Activated CD4-positive, alpha-beta T cell treated with anti-CD3 and anti-CD28 coated beads, Interleukin-2, amount 50 U/mL, for 1 hour (primary cell): ENCODE measurements at places on chromosomes 3 and 15.

GRCh38 chr15:69809421-69809820, 288.3 kb downstream of the TLE3 start:
- DNase-seq = no peak

GRCh38 chr3:37862903-37863815, 1.5 kb downstream of the CTDSPL start:
- DNase-seq = no peak

- no peak for DNase-seq
Observed at GRCh38 chr15:61364871-61365270, 135.8 kb upstream of the RORA start.

DNA sequence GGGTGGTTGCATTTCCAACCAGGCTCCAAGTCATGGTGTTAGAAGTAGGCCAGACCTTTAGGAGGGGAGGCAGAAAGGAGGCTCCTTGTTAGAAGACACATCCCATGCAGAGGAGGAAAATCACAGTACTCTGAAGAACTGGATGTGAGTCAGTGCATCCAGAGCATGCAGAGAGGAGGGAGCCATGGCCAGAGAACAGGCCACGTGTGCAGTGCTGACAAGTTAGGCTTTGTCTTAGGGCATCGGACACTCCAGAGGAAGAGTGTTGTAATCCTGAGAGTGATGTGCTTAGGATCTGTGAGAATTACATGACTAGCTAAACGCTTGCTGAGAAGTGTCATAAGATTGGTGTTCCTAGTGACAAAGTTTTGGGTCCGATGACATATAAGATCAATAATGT, 456.5 kb upstream of the THRB start:
- no peak for DNase-seq

GRCh38 chr3:57756528-57757401, 656 bp downstream of the SLMAP start:
- peak; percentile 17 for DNase-seq

DNA sequence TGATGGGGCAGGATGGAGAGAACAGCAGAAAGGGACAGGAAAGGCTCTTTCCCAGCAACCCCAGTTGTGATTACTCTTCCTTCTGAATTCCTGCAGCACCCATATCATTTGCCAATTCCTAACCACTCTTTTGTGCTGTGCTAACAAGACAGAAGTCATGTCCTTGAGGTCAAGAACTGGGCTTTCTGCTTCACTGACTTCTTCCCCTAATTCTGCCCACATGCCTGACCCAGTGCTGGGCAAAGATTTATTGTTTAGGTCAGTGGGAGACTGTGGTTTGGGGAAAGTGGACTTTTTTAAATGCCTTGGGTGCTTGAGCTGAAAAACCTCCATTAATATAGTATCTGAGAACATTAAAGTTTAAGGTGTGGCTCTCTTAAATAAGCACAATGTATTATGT, 4.2 kb upstream of the EFCAB12 start:
- DNase-seq = no peak

- DNase-seq = no peak
Observed at GRCh38 chr3:5194801-5195509, 7.4 kb downstream of the EDEM1 start.

DNA sequence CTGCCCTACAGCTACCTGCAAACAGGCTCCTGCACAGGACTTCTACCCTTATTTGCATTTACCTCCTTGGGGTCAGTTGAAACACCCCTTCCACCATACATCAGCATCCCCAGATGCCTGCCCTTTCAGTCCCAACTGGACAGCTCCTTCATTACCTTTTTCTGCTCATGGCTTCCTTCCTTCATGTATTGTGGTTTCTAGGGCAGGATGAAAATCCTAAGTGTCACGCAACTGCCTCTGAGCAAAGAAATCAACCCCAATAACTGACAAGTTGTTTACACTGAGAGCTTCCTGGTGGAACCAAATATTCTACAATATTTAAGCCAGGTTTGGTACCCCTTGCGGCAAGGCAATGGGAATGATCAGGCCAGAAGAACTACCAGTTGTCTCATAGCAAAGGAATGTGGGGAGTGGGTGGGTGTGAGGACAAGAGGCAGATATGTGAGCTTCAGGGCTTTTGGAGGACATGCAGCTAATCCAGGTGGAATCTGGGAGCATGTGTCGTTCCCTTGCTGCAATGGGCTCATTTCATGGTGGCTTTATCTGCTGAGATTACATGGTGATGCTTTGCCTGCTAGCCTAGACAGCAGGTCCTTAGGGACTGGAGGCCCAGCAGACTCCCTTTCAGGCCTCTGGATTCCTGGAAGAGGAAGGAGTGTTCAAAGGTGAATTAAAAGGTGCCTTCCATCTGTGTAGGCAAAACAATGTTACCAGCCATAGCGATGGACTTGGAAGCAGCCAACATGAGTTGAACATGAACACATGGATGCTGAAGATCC, 34.9 kb downstream of the PPCDC start:
- DNase-seq = no peak

DNA sequence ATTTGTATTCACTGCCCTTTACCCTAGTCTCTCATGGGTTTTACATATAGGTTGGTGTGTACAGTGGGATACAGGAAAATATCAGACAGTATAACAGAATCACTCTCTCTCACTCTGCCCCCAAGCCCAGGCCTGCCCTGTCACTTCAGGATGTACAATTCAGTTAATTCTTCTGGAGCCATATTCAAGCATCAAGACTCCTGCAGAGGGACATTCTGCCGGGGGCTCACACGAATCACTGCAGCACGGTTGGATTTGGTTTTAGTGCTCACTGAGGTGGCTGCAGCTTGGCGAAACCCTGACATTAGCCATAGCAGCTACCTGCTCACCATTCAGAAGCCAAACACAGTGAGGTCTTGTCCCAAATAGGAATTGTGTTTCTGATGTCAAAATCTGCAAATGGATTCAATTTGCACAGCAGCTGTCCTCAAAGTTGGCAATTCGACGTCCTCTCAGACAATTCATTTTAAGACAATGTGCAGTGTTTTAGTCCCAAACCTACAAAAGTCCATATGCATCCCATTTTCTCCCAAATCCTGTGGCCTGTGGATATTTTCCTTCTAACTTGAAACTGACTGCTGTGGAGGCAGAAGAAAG, 82.9 kb downstream of the CHSY1 start:
- no peak for DNase-seq

GRCh38 chr3:58095603-58096138, 87.4 kb downstream of the FLNB start:
- no peak for DNase-seq

- DNase-seq = no peak
Observed at GRCh38 chr3:133463347-133463860, 63.5 kb downstream of the BFSP2 start.

- no peak for DNase-seq
Observed at GRCh38 chr3:127940116-127940515, 25.1 kb downstream of the KBTBD12 start.

GRCh38 chr3:47404431-47404876, 23.6 kb downstream of the PTPN23 start:
- no peak for DNase-seq

DNA sequence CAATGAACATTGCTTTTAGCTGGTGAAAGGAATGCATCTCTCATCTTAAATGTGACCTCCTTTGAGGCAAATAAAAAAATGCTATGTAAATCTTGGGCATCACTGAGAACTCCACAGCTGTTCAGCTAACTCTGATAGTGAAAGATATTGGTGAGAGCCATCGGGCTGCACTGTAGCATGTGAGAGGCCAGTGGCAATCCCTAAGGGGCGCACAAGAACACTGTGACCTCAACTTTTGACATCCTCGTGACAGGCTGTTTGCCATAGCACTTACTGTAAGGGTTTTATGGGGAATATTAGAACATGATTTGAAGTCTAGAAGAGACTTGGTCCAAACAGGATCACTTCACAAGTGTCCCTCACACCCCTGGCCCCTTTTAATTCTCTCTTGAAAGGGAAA, 697.9 kb downstream of the MCTP2 start:
- DNase-seq = no peak

DNA sequence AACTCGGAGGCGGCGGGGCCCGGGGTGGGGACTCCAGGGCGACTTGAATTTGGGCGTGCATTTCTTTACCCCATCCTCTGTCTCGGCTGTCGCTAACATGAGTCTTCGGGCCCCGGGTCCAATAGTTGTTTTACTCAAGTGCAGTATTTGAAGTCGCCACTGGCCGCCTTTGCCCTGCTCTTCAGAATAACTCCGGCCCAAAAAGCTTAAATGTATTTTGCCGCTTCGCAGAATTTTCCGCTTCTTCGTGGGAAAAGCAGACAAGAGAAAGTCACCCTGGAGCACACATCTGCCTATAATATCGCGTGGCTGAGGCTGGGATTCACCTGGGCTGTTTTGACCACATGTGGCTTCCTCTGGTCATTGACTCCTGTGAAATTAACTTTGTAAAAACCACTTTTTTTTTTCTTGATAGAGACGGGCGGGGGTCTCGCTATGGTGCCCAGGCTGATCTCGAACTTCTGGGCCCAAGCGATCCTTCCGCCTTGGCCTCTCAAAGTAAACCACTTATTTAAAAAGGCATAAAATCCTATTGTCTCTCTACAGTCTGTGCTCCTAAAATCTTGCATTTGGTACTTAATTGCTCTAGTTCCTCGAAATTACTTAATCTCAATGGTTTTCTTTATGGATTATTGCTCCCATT, 676 bp downstream of the CNOT10 start:
- DNase-seq = no peak

DNA sequence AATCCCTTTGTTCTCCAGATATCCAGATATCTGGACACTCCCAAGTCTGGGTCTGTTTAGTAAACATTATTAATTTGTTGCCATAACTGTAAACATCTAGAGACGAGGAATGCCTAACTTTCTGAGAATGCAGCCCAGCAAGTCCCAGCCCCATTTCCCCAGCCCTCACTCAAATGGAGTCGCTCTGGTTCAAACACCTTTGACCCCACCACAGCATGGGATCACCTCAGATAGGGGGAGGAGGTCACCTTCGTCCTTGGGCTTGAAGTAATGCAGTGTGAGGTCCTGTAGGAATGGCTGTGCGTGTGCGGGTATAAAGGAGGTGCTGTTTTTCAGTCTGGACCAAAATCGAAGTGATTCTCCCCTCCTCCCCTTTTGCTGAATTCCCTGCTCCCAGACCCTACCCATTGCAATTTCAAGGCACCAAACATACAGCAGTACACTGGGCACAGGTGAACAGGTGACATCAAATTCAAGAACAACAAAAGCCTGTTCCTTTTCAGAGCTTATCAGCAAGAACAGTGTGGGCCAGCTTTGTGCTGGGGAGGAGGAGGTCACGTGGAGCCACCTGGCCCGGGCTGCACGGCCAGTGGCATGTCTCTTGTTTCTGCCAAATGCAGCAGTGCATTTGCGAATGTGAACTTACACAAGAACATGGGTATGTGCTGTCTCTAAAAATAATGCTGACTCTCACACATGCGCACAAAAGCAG, 57.5 kb upstream of the TRPM1 start:
- DNase-seq = no peak

DNA sequence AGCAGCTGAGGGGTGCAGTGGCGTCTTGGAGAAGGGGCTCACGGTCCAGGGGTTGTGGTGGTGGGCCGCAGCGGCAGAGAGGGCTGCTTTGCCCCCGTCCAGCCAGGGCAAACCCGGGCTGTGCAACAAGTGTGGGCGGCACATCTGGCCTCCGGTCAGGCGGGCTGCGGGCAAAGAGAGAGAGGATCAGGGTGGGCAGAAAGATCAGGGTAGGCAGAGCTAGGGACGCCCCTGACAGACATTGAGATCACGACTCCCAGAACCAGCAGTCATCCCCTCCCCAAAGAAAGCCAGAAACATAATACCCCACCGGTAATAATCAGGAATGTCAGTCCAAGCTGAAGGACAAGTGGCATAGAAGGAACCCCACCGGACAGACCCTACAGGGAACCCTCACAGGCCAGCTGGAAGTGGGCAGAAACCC, 6.8 kb downstream of the GATA2 start:
- DNase-seq = no peak

- DNase-seq = peak; percentile 46
Observed at GRCh38 chr3:14598143-14598569, 53.4 kb upstream of the CCDC174 start.

DNA sequence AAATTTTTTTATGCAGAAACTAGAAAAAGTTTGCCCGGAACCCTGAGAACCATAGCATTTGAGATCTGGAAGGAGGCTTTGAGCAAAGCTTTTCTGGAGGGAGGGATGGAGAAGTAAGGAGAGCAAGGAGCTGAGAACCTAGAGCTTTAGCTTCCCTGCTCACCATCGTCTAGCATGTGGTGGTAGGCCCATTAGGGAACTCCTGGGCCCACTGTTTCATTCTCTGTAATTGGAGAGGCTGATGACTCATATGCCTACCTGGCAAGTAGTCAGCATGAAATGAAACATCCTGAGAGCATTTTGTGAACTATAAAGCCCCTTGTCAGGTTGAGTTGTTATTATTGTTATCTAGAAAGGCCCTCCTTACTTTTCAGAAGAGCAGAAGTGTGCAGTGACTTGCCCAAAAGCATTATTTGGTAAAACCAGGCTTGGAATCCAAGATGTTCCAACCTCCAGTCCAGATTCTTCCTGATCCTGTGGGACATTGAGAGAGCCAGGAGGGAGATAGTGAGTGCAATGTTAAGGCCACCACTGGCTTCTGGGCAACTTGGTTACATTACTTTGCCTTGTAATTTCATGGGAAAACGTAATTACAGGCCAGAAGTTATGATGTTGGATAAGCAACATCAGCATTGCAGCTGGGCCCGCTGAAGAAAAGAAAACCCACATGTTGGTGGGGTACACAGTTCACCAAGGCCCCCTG, 104.5 kb upstream of the BFSP2 start:
- no peak for DNase-seq

DNA sequence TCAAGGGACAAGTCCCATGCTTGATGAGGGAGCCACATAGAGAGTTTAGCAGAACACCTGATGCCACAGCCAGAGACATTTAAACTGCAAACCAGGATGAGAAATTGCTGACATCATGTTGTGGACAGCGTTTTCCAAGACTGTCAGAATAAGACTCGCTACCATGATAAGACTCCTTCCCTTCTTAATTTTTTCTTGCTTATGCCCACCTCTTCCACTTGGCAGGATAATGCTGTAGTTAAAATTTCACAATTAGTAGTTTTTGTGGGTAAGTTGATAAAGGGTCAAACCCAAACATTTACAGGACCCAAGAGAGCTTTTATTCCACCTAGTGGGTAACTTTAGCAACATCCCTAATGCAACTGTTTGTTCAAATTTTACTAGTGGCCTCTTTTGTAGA, 3.0 kb upstream of the PIAS1 start:
- DNase-seq = no peak

- no peak for DNase-seq
Observed at GRCh38 chr3:22627993-22628499, 575.1 kb upstream of the UBE2E2 start.

DNA sequence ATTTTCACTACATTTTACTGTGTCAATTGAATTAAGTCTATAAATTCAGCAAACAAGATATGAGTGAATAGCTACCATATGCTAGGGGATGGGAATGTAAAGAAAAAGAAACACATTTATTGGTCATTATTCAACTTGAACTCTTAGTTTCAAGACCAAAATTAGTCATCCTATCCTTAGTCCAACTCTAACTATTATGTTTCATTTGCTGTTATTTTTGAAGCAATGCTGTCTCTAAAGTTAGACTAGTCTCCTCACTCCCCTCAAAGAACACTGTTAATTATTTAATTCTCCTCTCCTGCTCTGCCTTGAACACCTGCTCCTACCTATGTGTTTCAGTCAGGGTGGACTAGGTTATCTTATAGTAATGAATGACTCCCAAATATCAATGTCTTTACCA, 920.9 kb downstream of the TUSC7 start:
- no peak for DNase-seq
